ENCODE measurements at places on chromosomes 11 and 22. TPM values are rescaled to one million over a fixed set of nuclear protein-coding genes. Genes with fewer than 3 reads are reported as not detected.

- DNase-seq, result no peak
Measured at GRCh38 chr11:5809122-5809519, 397 bp downstream of the OR52N2 start.

GRCh38 chr11:116773203-116774097, 663 bp upstream of the BUD13 start:
- no peak for DNase-seq

DNA sequence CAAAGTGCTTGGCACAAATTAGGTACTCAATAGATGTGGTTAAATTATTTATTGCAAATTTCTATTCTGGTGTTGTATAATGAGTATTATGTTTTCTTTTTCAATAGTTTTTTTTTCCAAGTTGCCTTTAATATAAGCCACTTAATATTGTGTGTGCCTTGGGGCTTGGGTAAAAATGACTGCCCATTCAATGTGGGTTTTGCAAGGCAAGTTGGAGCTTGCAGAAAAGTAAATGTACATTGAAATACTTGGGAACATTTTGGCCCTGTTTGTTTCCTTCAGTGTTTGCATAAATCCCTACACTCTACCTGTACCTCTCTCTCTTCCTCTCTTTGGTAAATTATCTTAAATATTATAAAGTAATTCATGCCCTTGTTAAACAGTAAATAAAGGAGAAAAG, 2.1 kb upstream of the CCDC81 start:
- DNase-seq, result no peak

- no peak for DNase-seq
Measured at GRCh38 chr11:63907808-63908530, 9.0 kb downstream of the RCOR2 start.

DNA sequence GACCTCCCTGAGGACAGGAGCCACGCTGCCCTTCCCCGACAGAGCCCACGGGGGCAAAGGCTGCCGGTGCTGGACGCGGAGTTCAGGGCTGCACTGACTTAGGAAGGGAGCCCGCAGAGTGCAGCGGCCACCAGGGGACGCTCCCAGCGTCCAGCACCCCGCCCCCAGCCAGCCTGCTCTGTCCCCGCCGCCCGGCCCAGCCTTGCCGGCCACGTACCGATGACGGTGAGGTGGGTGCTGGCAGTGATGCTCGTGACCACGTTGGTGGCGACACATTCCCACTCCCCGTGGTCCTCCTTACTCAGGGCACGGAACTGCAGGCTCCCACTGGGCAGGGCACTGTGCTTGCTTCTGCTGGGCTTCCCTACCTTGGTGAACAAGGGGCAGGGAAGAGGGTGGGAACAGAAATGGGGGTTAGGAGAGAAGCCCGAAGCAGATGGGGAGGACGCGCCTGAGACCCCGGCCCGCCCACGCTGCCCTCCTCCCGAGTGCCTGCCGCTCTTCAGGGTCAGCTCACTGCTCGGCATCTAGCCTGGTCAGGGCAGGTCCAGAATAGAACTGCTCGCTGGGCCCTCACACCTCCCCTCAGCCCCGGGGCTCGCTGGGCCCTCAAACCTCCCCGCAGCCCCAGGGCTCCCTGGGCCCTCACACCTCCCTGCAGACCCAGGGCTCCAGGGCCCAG, 25.9 kb downstream of the IGSF9B start:
- DNase-seq, result no peak

GRCh38 chr11:29534836-29535235, 482.0 kb downstream of the KCNA4 start:
- no peak for DNase-seq

- DNase-seq, result no peak
Measured at GRCh38 chr11:36354221-36355003, 58.3 kb downstream of the PRR5L start.

DNA sequence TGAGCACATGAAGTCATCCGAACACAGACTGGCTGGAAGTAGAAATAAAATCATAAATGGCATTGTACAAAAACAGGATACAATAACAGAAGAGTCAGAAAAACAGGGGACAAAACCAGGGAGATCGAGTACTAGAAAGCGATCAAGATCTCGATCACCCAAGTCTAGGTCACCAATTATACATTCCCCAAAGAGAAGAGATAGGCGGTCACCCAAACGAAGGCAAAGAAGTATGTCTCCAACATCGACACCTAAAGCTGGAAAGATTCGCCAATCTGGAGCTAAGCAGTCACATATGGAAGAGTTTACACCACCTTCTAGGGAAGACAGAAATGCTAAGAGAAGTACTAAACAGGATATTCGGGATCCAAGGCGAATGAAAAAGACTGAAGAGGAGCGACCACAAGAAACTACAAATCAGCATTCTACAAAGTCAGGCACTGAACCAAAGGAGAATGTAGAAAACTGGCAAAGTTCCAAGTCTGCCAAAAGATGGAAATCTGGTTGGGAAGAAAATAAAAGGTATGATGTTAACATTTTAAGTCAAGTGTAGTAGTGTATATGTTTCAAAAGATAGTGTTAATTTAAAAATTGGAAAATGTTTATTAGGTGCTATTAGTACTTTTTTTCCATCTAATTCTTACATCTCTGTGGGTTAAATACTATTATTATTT, 9.4 kb downstream of the PCF11 start:
- DNase-seq, result no peak

DNA sequence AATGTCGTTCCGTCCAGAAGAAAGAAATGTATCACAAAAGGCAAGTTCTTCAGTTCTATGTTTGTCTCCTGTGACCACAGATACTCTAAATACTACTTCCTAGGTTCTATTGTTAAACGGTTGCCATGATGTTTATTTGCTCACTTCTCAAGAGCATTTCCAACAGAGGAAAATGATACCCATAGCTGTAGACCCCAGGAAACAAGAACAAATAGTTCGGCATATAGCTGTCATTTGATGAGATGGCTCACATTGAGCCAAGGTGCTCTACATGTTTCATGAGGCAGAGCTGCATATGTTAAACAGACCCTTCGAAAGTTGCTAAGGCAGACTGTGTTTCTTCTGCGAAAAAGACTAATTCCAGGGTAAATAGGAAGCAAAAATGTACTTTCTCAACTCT, 15.4 kb upstream of the ANGPTL5 start:
- DNase-seq, result no peak

- no peak for DNase-seq
Measured at GRCh38 chr11:74024261-74025029, 15.6 kb upstream of the UCP3 start.

DNA sequence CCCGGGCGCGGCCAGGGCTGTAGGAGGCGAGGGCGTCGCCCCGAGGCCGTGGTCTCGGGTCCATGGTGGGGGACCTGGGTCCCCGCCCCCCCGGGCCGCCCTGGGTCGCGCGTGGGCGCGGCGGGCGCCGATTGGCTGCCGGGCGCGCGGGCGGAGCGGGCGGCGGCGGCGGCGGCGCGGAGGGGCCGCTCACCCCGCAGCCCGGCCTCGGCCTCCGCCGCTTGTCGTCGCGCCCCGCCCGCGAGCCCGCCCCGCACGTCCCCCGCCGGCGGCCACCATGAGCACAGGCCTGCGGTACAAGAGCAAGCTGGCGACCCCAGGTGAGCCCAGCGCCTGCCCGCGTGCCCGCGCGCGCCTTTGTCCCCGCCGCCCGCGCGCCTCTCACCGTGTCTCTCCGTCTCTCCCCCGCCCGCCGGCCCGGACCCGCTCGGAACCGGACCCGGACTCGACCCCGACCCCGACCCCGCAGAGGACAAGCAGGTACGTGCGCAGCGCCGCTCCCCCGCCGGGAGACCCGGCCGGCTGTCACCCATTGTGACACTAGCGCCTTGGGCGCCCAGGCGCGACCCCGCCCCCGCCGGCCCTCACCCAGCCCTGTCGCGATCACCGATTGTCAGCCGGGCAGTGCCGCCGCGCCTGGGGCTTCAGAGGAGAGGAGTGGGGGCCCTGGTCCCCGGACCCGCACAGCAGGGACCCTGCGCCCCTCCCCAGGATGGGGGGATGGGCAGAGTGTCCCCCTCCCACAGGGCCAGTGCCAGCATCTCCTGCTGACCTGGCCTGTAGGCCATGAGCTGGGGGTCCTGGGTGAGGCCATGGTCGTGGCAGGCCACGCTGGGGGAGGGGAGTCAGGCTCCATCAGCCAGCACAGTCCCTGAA, at the start of gene SEPTIN5:
Gene SEPTIN5, plus strand, starts transcription at position 192 of the 876 bp plus-strand sequence. Its CDS starts 86 bp downstream, at position 278.
- peak; percentile 77 for DNase-seq

GRCh38 chr11:16632295-16633200, 105.9 kb upstream of the C11orf58 start:
- DNase-seq, result no peak

- DNase-seq, result no peak
Measured at GRCh38 chr11:38990139-38990538, 2392.1 kb upstream of the RAG2 start.

GRCh38 chr11:104183593-104183992, 19.6 kb upstream of the PDGFD start:
- DNase-seq, result no peak

Gene WBP2NL
- 8.3 TPM for total RNA-seq

DNA sequence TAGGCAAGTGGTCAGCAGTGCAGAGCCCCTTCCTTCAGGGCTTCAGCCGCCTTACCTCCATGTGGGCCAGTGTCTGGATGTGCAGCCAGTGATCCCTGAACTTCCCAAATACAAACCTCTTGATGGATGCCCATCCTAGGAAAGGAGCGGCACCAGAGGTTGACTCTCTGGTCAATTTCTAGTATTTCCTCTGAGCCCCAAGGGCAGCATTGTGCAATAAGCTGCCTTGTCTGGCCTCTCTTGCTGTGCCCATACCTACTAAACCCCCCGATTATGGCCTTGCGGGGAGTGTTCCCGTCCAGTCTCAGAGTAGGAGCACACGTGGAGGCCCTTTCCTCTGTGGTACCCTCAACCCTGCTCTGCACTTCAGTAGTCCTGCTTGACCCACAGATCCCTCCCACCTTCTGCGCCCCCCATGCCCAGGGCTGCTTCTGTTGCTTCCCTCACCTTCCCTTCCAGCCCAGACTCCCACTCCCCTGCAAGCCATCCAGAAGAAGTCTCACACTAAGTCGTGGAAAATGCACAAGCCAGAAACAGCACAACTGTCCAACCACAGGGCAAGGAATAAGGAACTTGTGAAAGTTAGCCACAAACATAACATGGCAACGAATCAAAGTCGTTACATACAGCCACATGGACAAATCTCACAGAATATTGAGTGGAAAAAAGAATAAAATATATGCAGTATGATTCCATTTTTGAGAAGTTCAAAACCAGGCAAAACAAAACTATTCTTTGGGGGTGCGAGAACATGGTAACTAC, 39.6 kb upstream of the HORMAD2 start:
- DNase-seq, result no peak

Gene UBQLN3
- total RNA-seq, result 0.45 TPM

DNA sequence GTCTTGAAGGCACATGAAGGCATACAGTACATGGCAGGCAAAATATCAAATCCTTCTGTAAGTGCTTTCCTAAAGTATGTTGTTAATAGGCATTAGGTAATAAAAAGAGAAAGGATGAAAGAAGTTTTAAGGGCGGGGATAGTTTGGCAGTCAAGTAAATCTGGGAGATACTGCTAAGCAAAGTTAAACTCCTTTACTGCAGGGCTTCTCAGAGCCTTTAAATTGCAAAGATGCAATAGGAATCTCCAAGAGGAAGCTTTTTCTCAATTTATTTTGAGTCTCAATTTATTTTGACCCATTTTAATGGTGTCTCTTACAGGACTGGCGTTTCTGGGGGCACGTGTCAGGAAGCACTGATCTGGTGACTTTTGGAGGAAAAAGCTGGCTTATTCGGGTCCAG, 12.8 kb upstream of the PHF21A start:
- DNase-seq, result no peak

Gene KMT5B
- 105 TPM for total RNA-seq

DNA sequence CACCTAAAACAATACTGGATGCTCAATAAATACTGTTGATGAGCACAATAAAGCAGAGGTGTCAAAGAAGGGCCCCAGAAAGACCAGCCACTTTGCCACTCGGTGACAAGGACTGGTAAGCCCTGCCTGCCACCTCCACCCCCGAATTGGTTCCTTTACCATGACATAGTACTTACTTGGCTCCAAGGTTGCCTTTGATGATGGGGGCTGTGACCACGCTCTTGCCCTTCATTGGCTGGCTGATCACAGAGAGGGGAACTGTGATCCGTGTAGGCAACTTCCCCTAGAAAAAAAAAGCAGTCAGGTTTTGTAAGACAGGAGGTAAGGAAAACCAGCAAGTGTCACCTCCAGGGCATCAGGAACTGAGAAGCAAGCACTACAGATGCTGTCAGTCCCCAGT, 29.7 kb downstream of the NFRKB start:
- no peak for DNase-seq

DNA sequence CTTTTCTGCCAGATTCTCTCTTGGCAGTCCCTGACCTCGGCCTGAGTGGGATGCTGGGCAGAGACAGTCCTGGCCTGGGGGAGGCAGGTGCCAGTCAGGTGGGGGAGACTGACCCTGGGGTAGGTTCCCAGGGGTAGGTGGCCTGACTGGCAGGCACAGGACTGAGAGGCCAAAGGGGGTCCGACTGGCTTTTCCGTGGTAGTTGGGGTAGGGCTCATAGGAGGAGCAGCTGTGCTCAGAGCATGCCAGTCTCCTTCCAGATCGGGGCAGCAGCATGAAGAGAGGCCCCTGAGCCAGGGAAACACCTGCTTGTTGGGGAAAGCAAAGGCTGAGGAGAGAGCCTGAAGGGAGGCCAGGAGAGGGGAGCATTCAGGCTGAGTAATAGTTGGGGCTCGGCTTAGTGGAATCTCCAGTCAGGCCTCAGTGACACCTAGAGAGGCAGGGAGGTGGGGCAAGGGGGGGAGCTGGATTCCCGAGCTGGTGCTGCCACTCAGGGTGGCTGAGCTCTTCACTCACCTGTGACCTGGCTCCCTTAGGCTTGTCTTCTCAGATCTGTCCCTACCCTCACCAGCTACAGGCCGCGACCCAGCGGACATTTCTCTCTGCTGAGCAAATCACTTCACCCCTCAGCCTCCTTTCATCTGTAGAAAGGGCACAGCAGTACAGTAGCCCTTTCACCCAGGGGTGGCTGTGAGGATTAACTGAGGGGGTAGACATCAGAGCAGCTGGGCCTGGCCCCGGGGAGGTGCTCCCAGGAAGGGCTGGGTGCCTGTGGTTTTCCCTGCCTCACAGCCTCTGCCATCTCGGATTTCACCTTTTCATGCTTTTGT, 26.2 kb downstream of the MCM5 start:
- no peak for DNase-seq

DNA sequence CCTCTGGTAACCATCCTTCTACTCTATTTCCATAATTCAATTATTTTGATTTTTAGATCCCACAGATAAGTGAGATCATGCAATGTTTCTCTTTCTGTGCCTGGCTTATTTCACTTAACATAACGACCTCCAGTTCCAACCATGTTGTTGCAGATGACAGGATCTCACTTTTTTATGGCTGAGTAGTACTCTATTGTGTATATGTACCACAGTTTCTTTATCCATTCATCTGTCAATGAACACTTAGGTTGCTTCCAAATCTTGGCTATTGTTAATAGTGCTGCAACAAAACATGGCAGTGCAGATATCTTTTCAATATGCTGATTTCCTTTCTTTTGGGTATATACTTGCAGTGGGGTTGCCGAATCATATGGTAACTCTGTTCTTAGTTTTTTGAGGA, 286.4 kb upstream of the C11orf87 start:
- no peak for DNase-seq

DNA sequence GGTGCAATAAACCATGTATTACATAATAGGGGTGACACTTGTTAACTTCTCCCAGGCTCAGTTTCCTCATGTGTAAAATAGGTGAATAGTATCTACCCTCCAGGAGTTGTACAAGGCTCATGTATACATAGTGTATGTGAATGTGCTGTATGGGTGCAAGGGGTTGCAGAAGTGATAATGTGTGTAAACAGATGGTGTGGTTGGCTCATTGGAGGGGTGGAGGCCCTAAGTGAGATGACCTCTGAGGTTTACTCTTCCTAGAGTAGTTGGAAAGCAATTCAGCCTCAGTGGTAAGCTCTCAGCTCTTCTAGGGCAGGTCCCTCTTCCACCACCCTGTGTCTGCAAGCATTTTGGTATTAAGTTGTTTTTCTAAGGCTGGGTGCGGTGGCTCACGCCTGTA, 102.4 kb downstream of the PTPRJ start:
- no peak for DNase-seq

All from cerebellum (tissue), 4 donors.